ENCODE measurements at places on chromosomes 11 and 22.
A peak's percentile ranks its signal among the peaks of the same experiment; 100 is the strongest.

- DNase-seq = no peak
Observed at GRCh38 chr11:128504486-128504885, 82.9 kb downstream of the ETS1 start.

DNA sequence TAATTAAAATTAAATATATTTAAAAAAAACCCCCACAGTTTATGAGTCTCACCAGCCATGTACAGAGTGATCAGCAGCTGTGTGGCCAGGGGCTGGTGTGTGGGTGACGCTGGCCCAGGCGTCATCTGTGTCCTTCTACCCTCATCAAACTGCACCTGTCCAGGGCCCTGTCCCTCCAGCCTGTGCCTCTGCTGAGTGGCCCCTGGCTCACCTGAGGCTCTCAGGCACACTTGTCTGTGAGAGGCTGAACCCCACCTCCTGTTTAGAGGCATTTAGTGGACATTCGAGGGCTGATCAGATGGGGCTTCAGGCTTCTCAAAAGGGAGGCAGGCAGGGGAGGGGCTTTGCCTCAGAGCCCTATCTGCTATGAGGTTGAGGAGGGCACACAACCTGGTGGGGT lies 29.9 kb upstream of the SMIM38 start:
- DNase-seq = no peak

DNA sequence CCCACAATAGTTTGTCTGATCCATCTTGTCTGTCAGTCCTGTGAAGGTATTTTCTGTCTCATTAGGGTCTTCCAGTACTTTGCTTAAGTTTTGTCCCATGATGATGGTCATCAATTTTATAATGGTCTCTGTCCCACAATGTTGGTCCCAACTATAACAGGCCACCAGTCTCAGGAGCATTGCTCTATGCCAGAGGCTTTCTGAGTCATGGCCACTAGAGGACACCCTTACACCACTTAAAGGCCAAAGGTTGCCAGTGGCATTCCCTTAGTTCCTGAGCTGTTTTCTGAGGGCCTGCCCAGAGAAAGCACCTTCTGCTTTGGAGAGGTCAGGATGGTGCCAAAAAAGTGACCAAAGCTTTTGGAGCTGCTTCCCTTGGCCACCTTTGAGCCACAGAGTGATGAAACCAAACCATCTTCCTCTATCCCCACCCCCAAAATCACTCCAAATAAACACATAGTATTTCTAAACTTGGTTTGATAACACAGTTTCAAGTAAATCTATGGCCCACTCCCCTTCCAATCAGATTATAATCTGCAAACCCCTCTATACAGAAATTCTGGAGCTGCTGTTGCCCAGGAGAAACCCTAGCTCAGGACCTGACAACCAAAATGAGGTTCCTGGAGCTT lies 19.3 kb downstream of the EIF3F start:
- peak; percentile 74 for DNase-seq

- no peak for DNase-seq
Observed at GRCh38 chr11:17218403-17218802, 10.6 kb upstream of the PIK3C2A start.

DNA sequence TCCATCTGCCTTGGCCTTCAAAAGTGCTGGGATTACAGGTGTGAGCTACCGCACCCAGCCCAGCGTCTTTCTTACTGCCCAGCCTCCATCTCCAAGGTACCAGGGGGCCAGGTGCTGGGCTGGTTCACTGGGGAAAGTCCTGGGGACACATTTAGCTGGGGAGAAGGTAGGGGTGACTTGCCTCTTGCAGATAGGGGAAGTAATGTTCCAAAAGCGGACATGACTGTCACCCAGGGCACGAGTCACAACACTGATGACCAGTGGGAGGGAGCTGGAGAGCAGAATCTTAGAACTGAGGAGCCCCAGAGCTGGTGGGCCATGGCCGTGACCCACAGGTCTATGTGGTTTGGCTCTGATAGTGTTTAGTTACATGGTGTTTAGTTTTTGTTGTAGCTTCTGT lies 2.4 kb upstream of the SLC15A3 start:
- no peak for DNase-seq

- DNase-seq = no peak
Observed at GRCh38 chr11:84685976-84686375, 941.2 kb downstream of the DLG2 start.

- no peak for DNase-seq
Observed at GRCh38 chr11:26490546-26490945, 81.5 kb downstream of the MUC15 start.

GRCh38 chr11:61542024-61542461 lies 33.5 kb downstream of the LRRC10B start:
- no peak for DNase-seq

GRCh38 chr22:37805810-37806277 lies 1.9 kb upstream of the GCAT start:
- DNase-seq = no peak

GRCh38 chr11:69326622-69327219 lies 32.8 kb downstream of the MYEOV start:
- peak; percentile 16 for DNase-seq

DNA sequence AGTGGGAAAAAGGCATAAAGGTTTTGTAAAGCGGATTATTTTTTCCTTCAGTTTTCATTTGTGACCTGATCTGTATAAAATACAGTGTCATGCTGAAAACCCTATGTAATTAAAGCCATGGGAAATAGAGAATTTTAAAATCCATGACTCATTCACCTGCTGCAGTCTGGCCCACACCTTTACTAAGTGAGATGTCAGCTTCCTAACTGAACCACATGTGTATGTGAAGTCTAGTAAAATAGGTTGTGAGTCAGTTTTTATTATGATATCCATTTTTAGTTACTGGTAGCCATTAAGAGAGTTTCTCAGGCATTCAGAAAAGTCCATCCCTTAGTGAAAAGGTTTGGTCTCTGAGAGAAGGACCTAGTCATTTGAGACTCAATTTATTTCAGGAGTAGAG lies 60.9 kb downstream of the TRIM44 start:
- DNase-seq = no peak

DNA sequence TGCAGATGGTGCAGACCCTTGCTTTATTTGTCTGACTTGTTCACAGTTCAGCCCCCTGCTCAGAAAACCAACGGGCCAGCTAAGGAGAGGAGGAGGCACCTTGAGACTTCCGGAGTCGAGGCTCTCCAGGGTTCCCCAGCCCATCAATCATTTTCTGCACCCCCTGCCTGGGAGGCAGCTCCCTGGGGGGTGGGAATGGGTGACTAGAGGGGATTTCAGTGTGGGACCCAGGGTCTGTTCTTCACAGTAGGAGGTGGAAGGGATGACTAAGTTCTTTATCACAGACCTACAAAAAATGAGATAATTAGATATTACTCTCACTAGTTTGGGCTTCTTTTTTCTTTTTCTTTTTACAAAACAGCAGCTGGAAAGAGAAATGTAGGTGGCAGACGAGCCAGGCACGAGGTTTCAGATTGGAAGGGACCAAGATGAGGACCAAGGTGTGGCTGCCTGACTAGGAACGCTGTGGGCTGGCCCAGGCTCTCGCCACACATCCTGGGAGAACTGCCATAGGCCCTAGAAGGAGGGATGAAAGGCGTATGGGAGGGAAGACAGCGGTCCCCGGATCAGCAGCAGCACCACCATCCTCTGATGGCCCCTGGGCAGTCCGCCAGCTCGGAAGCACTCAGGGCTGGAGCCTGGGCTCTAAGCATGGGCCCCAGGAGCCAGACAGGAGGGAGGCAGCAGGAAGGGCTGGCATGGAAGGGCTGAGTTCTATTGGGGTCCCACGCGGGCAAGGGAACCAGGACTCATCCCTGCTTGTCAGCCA lies 14.2 kb downstream of the TXN2 start:
- no peak for DNase-seq

GRCh38 chr11:11414996-11415395 lies 61.9 kb upstream of the CSNK2A3 start:
- no peak for DNase-seq

GRCh38 chr11:36426226-36426848 lies 83.7 kb downstream of the TRAF6 start:
- DNase-seq = no peak

DNA sequence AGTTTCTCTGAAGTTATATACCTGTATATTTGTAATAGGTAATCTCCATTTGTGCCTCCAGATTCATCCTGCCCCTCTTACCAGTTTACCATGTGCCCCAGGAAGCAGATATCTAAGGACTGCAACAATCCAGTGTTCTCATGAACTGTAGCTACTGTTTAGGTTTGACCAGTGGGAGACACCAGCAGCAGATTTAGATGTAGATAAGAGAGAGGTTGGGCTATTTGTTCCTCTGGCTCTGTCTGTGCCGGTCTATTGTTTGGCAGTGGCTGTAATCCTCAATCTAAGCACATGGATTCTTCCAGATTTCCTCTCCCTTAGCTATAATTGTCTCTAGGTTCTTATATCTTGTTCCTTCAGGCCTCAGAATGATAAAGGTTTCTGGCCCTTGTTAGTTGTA lies 88.4 kb downstream of the ANO3 start:
- DNase-seq = no peak

GRCh38 chr22:44730490-44731356 lies 21.7 kb upstream of the ARHGAP8 start:
- DNase-seq = no peak

DNA sequence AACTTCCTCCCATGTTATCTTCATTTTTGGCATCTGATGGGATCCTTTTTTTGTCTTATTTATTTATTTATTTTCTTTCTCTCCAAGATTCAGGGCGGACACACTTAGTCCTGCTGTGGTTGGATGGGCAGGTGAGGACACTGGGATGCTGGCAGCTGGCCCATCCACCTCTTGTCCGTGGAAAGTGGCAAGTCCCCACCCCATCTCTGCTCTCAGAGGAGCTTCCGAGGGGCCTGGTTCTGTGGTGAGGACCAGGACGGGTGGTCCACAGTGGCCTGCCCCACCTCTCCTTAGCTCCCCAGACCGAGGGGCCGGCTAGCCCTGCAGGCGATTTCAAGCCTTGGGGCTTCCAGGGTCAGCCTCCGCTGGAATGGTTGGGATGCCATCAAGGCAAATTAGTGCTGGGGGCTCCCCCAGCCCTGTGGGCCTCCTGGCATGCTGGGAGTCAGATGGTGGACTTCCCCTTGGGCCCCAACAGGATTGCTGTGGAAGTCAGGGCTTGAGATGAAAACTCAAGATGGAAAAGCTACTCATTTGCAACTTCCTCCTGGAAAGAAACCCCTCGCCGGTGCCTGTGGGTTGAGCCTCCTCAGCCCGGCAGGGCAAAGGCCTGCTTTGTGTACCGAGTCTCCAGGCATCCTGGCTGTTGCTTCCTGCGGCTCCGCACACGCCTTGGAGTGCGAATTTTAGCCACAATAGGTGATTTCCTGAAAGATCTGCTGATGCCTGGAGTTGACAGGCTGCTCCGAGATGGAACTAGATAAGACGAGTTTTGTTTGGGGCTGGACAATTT lies 31.2 kb upstream of the LINC01488 start:
- DNase-seq = no peak

DNA sequence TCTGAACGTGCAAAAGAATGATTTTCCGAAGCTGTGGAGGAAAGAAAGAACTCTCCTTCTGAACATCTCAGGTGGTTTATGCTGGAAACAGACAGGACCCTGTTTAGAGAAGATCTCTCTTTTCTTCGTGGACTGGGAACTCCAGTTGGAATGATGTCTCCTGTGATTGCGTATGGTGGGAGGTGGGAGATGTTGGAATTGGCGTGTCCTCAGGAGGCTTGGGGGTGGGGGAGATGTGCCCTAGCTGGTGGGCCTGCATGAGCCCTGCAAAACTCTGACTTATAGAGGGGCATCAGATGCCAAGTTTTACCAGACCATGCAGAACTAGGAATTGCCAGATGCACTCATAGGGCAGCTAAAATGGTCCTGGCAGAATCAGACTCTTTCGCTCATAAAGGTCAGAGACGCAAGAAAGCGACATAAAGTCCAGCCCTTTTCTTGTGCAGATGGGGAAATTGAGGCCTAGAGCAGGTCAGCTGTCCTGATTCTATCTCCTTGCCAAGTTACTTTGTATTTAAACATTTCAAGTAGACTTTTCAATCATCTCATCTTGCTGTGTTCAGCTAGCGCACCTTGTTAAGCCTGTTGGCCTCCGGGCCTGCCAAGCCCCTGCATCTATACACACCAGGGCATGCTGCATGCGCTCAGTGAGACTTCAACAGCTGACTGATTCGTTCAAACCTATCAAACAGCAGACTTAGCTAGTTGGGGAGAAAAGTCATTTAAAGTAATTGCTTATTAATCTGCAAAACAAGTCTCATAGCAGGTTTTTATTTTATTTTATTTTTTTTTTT lies 34.2 kb upstream of the EHF start:
- DNase-seq = no peak

DNA sequence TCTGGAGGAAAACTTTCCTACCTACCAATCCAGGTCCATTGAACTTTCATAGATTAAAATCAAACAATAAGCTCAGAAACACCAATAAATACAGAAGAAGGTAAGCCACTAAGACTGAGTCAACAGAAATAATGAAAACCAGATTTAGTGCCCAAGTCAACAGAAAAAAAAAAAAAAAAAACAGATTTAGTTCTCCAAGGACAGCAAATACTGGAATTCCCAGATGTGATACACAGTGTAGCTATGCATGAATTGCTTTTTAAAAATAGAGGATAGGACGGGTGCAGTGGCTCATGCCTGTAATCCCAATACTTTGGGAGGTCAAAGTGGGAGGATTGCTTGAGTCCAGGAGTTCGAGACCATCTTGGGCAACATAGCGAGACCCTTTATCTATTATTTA lies 15.7 kb downstream of the DMC1 start:
- no peak for DNase-seq

GRCh38 chr11:86933891-86934581 lies 21.2 kb downstream of the FZD4 start:
- DNase-seq = no peak

- DNase-seq = peak; percentile 28
Observed at GRCh38 chr11:126359431-126360048, 4.1 kb downstream of the ST3GAL4 start.

DNA sequence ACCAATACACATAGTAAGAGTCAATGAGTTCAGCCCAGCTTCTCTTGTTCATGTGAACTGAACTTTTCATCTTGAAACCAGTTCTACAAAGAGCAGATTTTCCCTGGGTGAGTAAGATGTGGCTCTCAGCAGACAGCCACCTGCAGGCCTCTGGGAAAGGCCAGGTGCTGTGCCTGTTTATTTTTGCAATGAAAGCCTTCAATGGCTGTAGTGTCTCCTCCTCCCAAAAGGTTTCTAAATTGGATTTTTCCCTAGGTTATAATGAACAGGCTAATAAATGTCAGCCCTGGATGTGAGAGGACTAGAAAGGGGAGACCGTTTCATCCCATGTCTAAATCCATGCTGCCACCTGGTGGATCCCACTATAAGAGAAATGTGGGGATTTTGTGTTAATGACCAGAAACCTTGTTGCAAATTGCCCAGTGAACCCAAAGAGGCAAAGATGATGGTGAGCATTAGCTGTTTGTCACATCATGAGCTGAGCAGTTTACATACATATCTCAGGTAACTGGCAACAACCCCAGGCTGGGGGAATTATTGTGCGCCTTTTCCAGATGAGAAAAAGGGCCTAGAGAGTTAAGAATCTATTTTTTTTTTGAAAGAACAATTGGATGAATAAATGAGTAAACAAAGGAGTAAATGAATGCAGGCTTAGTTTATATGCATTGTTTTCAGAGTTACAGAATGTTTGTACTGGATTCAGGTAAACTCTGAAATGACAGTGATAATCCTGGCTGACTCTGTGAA lies 12.7 kb downstream of the C11orf91 start:
- no peak for DNase-seq
